ENCODE measurements at places on chromosomes 5 and 9.

GRCh38 chr5:135605221-135605620 lies 26.4 kb upstream of the CXCL14 start:
- DNase-seq: no peak

DNA sequence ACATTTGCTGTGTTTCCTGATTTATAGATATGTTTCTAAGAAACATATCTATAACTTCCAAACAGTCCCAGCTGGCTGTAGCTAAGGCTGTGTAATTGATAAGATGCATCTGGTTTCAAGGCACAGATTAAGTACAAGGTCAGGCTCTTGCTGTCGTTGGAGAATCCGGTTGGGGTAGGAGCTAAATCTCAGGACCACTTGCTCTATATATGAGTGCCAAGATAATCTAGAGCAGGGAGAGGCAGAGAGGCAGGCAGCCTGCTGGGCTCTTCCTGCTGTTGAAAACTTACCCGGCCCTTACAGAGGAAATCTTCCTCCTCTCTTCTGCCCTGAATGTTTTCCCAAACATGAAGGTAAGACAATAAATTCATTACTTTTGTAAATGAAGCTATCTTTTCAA lies at the start of gene C7:
TSS of gene C7 (plus strand) at position 234 of the 400 bp plus-strand sequence. CDS start at position 348, 114 bp downstream.
- no peak for DNase-seq

DNA sequence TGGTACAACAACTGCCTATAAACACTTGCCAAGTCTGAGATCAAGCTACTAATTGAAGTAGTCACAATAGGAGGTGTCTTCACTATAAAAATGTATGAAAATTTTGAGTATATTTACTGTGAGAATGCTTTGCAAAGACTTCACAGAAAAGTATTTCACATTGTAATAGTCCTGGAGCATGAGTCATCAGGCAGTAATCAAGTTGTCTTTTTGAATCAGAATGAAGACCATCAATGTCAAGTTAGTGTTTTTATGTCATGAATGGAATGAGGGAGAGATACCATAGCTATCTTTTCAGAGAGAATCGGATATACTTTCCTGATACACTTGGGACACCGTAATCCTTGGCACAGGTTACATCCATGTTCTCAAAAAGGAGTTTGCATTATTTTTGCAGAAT lies 466.9 kb upstream of the ARRDC3 start:
- no peak for DNase-seq

DNA sequence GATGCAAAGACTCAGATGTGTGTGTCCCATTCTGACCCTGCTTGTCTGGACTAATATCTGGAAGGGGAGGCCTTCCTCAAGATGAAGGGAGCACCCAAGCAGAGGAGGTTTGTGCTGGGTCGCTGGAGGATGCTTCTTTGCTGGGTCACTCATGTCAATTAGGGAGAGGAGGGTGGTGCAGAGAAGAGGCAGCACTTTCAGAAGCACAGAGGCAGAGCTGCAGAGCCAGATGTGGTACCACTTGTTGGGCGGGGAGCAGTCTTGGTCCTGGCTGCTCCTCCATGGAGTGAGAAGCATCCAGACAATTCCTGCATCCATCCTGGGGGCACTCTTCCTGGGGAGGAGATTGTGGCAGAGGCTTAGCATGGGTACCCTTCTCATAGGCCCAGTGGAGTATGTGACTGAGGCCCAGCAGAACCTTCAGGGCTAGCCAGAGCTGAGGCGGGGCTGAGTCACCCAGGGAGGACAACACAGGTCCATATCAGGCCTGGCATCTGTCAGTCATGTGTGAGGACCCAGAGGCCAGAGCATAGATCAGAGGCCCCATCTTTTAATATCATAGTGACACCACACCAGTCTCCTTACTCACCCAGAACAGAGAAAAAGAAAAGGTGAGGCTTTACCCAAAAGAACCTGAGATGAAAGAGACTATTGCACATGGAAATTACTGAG lies 59.8 kb downstream of the TNFSF15 start:
- no peak for DNase-seq

- DNase-seq: peak; percentile 18
Observed at GRCh38 chr5:1386274-1386717, 41.4 kb upstream of the CLPTM1L start.

DNA sequence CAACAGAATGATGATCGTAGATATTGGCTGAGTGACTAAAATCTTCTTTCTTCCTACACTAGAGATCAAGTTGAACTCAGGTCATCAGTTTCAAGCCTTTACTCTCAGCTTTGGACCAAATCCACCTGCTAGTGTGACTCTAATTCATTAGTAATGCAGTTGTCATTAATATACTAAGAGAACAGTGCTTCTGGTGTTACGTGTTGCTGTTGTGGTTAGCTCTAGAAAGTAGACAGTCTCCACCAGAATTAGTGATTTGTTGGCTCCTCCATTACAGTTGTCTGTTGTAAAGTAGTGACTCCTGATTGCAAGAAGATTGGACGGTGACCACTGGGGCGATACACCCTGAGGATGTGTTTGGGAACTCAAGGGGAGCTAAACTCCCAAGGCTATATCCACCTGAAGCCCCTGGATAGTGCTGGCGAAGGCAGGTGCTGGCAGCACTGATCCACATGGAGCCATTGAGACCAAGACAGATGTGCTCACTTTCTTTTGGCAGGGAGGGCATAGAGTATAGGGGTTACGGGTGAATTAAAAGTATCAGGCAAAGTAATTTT lies 3.1 kb downstream of the CAMK4 start:
- DNase-seq: no peak
